ENCODE measurements at places on chromosomes 4 and X.

- peak; percentile 13 for DNase-seq
These were observed 868 bp downstream of the AFAP1 start for GRCh38 chr4:7938609-7939376.

DNA sequence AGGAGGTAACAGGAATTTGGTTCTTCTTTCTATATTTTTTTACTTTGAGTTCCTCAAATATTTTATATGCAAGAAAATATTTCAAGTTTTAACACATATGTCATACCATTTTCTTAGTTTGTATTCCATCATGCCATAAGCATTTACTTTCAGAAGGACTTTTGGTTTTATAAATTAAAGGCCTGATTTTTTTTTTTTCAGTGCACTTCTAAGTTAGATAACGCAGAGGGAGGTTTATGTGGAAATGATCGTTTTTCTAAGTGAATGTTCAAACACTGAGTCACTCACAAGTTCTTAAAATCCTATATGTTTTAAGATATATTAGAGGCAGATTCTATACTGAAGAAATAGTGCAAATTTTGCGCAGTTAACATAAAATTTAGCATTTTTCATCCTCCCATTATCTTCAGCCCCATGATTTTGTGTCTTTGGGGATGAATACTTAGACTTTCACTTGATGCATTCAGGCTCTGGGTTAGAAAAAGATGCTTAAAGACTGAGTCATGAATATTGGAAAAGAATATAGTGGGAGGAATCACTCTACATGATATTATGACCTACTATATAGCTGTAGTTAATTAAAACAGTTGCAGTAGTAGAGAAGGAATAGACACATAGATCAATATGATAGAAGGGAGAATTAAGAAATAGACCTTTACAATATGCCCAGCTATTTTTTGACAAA lies 54.9 kb downstream of the COL4A5 start:
- DNase-seq: no peak

- no peak for DNase-seq
These were observed 20.4 kb upstream of the TENM3 start for GRCh38 chr4:182222766-182223165.

DNA sequence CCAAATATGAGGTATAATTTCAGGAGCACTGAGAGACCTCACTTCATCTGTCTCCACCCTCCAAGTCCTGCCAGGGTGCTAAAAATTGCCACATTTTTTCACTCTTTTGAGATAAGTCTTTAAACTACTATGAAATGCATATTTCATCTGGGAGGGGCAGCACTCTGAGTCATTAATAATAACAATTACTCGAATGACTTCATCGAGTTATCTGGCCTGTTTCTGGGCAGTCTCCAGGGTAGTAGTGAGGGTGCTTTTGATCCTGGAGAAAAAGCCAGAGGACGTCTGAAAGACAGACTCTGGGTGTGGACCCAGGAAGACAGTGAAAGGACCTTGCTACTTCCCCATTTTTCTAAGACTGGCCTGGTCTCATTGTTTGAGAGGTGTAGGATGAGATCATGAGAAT lies 42.3 kb upstream of the SRD5A3 start:
- DNase-seq: no peak

DNA sequence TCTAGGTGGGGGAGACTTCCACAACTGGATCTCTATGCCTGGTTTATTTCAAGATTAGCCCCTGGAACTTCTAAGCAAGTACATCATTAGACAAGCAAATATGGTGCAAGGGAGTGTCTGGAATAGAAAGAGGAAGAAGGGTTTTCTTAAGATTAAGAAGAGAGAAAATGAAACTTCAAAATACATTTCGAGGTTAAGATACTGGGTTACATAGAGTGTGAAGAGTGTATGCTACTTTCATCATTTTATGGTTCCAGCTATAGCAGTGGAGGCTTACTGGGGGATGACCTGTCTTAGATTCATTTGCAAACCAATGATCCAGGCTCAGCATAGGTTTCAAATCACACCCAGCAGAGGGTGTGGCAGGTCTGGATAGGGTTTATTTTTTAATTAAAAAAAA lies 144.4 kb upstream of the GATB start:
- DNase-seq: no peak

DNA sequence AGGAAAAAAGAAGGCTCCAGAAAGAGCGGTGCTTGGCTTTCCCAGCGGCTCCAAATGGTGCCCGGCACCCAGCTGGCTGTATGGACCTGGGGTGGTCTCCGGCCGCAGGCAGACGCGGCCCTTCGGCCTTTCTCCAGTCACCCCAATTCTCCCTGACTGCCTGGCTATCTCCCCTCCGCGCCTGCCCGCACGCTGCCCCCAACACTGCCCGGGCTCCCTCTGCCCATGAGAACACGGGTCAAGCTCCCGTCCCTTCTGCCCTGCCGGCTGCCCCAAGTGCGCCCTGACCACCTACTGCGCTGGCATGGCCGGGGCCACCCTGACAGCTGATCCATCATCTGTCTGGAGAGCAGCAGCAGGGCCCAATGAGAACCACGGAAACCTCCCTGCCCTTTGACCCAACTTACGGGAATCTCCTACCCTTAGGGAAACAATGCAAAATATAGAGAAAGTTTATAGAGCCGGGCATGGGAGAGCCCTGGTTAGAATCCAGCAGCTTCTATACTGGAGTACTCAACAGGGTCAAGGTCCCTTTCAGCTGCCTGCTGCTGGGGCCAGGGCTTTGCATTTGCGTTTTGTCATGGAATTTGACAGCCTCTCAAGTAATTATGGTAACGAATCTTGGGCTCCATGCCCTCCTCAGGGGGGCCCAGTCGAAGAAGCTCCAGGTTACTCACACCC lies 1.2 kb upstream of the FAM3A start:
- no peak for DNase-seq

DNA sequence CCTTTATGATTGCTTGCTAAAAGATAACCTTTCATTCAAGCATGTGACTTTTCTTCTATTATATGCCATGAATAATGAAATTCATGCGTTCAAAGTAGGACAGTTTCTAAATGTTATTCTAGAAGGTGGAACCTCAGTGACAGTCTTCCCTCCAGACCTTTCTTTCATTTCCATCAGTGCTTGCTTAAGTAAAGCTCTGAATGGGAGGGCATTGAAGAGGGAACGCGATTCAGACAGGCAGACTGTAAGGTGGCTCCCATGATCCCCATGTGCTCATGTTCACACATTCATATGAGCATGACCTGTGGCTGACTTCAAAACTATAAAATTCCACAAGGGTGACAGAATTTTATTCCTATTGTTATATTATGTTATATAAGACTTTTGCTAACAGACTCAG lies 1367.3 kb upstream of the IGFBP7 start:
- no peak for DNase-seq

DNA sequence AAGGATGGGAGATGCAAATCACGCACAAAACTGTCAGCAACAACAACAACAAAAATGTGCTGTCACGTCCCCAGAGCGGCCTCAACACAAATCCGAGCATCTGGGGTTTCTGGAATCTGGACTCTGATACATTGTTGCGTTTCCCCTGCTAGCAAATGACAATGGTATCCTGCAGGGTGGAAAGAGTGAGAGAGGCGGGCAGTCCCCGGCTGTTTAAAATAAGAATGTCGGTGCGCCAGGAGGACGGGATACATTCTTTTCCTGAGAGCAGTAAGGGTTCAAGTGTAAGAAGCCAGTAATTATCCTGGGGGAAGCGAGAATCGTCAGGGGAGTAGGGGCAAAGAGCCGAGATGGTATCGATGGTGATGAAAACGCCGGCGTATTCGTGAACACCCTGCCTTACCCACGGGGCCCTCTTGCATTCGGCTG lies 310.2 kb downstream of the ASMT start:
- DNase-seq: no peak

DNA sequence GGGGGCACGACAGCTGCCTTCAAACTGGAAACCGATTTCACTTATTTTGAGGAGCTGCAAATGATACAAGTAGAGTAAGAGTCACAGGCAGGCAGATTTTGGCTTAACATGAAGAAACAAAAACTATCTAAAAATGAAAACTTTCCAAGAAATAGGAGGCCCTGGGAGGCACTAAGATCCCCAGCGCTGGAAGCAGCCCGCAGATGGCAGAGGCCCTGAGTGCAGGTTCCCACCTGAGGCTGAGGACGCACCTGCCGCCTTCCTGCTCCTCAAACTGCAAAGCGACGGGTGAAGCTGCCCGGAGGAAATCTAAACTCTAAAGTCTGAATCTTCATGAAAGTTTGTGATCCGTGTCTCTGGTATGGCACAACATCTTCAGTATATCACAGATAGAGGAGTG lies 138.7 kb downstream of the AFAP1 start:
- DNase-seq: no peak

- DNase-seq: no peak
These were observed 25.6 kb upstream of the SPP1 start for GRCh38 chr4:87949961-87950360.

- no peak for DNase-seq
These were observed 171.7 kb downstream of the SHROOM3 start for GRCh38 chr4:76606645-76607265.

- DNase-seq: no peak
These were observed 77.5 kb downstream of the CRLF2 start for GRCh38 chrX:1134976-1135375.

- no peak for DNase-seq
These were observed 77.1 kb downstream of the TBCK start for GRCh38 chr4:106238820-106239420.

DNA sequence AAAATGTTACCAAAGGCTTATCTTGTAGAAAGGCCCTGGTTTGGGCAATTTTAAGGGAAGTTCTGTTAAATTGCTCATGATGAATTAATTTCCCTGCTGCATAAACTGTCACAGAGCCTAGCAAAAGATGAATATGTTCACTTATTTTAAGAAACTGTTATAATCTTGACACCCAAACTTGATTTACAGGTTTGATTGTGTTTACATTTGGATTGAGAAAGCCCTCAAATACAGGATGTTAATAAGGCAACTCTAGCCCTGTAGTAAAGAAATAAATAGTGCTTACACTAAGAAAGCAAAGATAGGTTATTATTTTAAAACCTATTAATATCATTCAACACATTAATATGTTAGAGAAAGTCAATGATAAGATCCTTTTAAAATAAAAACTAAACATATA lies 18.3 kb downstream of the GYG2 start:
- DNase-seq: no peak

DNA sequence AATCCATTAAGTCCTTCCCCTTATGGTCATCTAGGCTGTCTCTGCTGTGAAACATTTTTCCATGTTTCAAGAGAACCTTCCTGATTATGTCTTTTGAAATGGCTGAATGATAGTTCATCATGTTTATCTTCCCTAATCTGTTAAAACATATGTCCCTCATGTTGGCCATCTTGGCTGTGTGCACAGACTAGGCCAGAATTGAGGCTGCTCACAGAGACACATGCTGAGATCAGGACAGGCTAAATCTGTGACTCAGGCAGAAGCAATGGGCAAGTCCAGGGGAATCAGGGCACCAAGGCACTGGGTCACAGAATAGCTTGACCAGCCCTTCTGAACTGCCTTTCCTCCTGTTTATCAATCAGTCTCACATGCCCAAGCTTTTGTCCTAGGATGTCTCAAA lies 78.3 kb downstream of the FHDC1 start:
- DNase-seq: no peak

DNA sequence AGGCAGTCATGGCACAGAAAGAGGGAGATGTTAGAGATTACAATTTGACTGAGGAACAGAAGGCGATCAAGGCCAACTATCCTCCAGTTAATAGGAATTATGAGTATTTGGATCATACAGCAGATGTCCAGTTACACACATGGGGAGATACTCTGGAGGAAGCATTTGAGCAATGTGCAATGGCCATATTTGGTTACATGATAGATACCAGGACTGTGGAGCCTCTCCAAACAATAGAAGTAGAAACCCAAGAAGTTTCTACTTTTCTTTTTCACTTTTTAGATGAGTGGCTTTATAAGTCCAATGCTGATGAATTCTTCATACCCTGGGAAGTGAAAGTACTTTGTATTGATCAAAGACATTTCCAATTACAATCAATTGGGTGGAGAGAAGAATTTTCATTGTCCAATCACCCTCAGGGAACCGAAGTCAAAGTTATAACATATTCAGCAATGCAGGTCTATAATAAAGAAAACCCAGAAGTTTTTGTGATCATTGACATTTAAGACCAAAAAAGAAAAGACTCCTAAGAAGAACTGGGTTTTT lies 139.1 kb downstream of the MAB21L2 start:
- DNase-seq: no peak

DNA sequence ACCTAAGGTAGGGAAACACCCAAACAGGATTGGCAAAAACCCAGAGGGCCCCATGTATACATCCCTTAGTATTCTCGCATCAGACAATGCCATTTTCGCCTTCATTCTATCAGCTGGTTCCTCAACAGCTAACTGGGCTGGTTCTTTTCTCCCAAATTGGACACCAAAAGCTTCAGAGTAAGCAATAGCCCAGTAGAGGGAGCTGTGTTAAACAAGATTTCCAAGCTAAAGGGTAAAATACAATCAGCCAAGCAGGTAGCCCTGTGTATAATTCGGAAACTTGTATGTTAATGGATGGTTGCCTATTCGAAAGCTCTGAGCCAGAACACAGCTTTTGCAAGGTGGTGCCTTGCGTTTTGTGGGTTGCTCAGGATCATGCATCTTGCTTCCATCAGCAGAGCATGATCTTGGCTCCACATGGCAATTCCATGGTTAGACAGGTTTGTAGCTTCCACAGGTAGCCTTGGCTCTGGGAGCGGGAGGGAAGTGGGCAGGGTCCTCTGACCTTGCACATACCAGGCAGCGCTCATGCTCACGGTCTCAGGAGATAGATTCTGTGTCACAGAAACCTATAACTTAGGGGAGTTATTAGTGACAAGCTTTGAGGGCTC lies 115.2 kb upstream of the LNX1 start:
- no peak for DNase-seq

DNA sequence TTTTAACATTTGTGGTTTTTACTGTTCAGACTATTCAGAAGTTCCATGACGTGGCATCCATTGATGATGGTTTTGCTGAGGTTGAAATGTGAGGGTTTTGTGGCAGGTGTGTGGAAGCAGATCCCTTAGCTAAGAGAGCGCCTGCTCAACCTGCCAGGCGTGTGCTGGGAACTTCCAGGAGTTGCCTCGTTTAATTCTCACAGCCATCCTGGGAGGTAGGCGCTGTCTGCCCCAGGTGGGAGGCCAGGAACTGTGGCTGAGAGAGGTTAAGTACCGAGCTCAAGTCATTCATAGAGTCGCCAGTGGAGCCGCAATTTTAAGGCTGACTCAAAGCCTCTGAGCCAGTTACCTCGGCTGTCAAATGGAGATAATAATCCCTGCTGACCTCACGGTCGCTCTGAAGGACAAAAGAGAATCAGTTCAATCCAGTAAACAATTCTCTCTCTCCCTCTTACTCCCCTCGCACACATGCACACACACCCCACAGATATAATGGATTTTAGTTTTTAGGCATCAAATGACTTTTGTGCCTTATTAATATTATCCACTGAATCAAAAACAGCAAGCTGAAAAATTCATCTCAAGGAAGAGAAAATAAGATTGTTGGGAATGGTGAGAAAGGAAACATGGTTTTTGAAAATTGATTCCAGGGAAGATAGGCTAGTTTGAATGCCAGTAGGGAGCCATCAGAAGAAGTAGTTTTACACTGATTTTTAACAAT lies 171.3 kb downstream of the PTTG2 start:
- peak; percentile 48 for DNase-seq

All from activated CD4-positive, CD25-positive, alpha-beta regulatory T cell (primary cell).